ENCODE measurements at places on chromosomes 7 and 10.

- no peak for DNase-seq
Observed at GRCh38 chr7:6432781-6433180, 15.0 kb downstream of the DAGLB start.

GRCh38 chr7:151381098-151381347 lies 28.8 kb downstream of the WDR86 start:
- no peak for DNase-seq

GRCh38 chr7:120986650-120987049 lies 1.9 kb upstream of the CPED1 start:
- DNase-seq = no peak

GRCh38 chr10:102670871-102671434 lies 26.7 kb downstream of the TRIM8 start:
- DNase-seq = no peak

DNA sequence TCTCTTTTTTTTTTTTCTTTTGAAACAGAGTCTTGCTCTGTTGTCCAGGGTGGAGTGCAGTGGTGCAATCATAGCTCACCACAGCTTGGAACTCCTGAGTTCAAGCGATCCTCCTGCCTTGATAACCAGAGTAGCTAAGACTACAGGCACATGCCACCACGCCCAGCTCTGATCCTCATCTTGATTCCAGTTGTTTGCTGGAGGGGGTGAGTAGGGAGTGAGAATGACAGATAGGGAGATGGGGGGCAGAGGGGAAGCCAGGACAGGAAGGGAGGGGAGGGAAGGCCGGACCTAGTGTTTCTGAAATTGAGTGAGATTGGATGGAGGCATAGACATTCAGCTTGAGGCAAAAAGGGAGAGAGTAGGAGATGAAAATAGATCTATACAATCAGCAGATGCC lies 25.2 kb upstream of the CPXM2 start:
- no peak for DNase-seq

DNA sequence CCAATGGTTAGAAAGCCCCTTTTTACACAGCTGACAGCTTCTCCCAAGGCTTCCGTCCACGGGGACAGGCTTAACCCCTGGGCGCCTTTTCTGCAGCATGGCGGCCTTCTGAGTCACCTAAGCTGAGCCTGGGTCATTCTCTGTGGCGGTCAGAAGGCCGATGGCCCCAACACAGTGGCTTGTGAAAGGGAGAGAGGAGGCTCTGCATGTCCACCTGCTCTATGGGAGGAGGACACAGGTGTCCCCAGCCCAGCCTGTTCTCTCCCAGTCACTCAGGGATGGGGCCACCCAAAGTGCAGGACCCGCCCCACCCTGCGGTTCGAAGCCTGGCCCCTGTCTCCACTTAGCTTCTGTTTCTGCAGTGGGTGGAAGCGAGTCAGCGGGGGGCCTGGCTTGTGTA lies 20.4 kb upstream of the TTYH3 start:
- no peak for DNase-seq
